GM13976 (cell line): ENCODE measurements at places on chromosomes 7 and 10.

DNA sequence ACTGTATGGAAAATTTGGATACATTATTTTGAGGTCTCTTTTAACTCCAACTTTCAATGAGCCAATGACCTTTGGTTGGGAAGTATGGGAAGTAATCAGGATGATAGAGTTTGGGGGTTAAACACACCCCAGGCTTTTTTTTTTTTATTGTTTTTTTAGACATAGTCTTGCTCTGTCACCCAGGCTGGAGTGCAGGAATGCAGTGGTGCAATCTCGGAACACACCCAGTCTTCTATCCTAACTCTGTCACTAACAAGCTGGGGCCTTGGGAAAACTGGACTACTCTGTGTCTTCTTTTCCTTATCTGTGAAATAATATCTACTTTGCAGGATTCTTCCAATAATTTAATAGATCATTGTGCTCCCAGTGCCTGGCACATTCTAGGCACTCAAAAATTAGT, 37.6 kb upstream of the AGBL3 start:
- DNase-seq = no peak

DNA sequence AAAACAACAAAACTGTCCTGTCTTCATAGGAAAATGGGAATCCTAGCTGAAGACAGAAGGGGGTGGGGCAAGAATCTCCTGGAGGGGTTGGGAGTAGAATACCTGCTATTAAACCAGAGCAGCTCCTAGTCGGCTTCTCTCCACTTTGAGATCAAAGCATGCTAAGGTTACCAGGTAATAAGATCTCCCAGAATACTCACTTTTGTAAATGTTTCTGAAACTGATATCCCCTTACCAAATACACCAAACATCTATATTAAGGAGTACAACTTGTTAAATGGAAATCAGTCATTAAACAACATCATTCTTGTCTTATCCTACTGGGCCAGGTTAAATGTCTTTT, 29.5 kb upstream of the DAGLB start:
- DNase-seq = no peak

- DNase-seq = no peak
Measured at GRCh38 chr7:55770778-55771177, 91.8 kb downstream of the SEPTIN14 start.

DNA sequence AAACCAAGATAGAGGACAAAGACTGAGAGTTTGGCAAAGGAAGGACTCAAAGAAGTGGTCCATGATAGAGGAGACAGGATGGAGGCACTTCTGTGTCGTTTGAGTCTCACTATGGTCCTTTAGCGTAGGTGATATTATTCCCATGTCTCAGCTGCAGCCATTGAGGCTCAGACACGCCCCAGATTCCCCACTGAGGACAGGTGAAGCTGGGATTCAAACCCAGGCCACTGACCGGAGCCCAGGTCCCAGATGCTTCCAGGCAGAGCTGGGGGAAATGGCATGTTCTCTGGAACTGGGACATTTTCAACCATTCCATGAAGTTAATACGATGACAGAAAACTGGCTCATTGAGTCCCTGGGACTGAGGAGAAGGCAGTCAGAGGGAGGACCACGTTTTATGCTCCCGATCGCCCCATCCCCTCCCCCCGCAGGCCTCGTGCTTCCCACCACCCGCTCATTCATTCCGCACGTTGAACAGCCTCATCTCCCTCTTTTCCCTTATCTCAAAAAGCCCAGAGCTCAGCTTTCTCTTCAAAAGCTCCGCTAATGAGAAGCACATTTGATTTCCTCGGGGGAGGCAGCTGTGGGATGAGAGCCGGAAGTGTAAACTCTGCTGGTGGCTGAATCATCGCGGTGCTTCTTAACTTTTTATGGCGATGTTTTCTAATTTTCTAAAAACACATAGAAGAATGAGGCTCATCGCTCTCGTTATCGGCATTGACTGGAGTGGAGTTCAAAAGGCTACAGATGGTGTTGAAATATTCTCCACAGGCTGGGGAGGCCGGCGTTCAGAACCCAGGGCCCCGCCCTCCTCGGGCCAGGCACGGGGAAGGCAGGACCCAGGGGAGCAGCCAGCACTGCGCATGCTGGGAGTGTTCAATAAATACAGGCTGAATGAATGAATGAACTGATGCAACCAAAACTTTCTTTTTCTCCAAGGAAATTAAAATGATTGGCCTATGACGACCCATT, 64.0 kb downstream of the OAT start:
- DNase-seq = peak; percentile 65

GRCh38 chr7:90347759-90348158, 1.2 kb downstream of the GTPBP10 start:
- no peak for DNase-seq

GRCh38 chr7:96308950-96309263, 13.0 kb downstream of the SLC25A13 start:
- DNase-seq = no peak

GRCh38 chr7:78296046-78296597, 497.5 kb downstream of the PHTF2 start:
- no peak for DNase-seq

DNA sequence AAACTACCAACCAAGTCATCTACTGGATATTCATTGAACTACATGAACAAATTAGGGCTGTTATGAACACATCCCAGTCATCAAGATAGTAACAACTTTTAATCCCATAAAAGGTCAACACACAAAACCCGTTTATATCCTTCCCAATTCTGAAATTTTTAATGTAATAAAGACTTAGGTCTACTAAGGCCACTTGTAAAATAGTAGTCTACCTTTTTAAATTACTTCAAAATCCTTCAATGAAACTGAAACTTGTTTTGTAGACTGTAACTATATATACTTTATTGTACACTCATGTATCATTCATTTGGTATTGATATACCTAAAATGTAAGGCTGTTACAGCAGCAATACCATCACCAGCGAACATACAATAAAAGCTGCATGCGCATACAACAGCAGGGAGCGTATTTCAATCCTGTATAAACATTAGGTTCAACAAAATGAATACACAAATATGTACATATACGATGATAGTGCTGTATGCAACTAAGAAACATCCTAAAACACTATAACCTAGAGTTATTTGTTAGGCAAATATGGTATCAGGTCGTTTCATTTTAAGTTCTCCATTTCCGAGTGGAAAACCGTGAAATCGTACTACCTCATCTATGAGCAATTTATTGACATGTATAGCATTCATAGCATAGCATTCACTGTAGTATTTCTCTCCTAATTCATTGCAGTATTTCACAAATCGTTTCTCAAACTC, 973 bp downstream of the ATAD1 start:
- DNase-seq = no peak

GRCh38 chr10:126080291-126080825, 184.0 kb downstream of the FANK1 start:
- no peak for DNase-seq

- no peak for DNase-seq
Measured at GRCh38 chr7:13987395-13987794, 2.1 kb downstream of the ETV1 start.

DNA sequence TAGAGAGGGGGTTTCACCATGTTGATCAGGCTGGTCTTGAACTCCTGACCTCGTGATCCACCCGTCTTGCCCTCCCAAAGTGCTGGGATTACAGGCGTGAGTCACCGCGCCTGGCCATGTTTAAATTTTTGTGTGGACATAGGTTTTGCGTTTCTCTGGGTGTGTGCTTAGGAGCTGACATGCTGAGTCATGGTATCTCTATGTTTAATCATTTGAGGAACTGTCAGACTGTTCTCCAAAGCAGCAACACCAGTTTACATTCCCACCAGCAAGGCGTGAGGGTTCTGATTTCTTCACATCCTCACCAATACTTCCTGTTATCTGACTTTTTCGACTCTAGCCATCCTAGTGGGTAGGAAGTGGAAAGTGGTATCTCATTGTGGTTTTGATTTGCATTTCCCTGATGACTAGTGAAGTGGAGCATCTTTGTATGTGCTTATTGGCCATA, 153.7 kb downstream of the DNAJB6 start:
- DNase-seq = no peak
